ENCODE measurements at places on chromosomes 13 and 19.

DNA sequence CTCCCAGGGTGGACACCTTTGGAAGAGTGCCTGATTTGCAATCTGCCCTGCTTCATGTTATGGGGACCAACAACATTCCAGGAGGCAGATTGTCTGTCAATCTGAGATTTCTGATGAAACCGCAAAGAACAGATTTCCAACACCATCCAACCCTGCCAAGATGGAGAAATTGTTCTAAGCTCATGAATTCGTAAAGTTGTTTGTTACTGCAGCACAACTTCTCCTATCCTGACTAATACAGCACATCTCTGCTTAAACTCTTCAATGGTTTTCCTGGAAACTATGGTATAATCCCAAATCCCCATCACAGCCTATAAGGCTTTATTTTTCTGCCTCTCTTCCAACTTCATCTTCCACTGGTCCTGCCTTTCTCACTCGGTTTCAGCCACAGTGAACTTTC, 210.3 kb upstream of the TSHZ3 start:
- no peak for DNase-seq

DNA sequence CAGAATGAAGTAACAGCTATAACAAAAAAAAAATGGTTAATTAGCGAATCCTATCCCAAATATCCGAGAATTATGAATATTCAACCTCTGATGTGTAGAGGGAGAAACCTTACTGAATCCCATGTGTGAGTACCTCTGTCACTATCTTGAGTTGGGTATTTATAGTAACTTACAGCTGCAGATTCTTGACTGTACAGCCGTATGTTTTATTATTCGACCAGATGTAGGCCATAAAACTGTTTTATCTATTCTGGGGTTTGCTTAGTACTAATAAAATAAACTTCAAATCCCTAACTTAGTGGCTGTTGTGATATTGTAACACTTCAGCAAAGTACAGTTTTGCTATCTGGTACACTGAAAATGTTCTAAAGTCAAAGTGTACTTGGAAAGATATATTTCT, 120.0 kb downstream of the EFNB2 start:
- DNase-seq, result no peak

DNA sequence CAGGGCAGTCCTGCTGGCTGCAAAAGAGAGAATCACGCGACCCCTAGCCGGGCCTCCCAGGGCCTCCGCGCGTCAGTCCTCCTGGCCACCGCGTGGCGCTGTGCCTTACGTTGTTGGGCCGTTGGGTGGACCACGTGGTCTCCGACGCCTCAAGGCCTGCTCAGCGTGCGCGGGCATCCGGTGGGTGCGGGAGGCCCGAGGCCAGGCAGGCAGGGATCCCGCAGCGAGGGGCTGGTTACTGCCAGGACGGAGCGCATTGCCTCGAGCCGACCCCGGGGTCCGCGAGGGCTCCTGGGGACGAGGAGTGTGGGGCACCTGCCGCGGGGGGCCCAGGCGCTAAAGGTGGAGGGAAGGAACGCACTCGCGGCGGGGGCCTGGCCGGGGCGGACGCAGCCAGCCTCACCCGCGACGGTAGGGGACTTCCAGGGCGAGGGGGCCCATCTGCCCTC, at the start of gene TDRD12:
TSS of gene TDRD12 (plus strand) at position 157 of the 449 bp plus-strand sequence. CDS start 306 bp downstream, outside the sequence.
- no peak for DNase-seq

DNA sequence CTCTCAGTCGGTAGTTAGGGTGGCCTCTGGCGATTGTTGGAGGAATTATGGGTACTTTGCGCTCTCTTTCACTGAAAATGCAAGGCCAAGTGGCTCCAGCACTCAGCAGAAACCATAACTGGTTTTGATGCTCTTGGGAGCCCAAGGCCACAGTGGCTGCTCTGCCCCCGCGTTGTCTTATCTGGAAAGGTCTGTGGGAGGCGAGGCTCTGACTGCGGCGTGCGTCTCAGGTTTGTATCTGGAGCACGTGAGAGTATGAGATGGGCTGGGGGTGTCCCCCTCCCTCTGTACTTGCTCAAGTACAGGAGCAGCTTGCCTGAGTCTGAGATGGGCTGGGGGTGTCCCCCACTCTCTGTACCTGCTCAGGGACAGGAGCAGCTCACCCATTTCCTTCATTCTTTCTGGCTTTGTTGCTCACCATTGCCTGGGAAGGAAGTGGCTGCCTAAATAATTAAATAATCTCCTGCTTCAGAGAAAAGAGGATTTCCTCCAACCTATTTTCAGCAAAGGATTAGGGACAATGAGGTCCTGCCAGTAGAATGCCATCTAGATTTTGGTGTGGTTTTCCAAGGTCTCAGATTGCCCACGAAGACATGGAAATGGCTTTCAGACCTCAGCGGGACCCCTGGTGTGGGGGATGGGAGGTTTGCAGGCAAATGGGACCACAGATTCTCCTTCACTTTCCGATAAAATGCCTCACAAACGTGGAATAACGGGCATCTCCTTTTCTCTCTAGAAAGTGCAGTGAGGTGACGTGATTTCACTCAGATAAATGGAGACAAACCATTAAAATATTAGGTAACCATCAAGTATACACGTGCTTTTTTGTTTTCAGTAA, 14.7 kb downstream of the ATP11A start:
- no peak for DNase-seq

DNA sequence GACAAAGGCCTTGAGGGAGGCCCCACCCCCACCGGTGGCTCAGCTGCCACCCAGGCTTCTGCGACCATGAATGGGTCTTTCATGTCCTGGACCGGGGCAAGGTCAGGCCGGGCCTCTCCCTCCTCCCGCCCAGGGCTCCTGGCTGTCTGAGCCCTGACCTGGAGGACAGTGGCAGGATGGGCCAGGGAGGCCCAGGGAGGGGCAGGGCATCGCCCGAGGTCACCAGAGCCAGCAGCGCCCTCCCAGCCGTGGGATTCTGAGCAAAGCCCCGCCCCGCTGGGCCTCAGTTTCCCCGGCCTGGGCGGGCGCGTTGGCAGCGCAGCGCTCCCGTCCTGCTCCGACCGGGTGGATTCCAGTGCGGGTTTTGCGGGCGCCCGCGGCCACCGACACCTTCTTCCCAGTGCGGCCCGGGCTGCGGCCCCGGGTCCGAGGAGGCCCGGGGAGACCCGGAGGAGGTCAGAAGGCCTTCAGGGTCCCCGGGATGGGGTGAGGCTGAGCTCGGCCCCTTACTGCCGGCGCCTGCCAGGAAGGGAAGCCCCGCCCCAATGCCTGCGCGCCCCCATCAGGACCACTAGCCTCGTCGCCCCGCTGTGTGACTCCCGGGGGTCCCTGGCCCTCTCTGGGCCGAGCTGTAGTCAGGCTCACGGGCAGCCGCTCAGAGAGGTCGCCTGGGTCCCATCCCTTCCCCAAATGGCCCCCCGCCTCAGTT, 24.6 kb upstream of the SEMA6B start:
- no peak for DNase-seq

GRCh38 chr19:681029-682019, 5.1 kb downstream of the FSTL3 start:
- peak; percentile 82 for DNase-seq

DNA sequence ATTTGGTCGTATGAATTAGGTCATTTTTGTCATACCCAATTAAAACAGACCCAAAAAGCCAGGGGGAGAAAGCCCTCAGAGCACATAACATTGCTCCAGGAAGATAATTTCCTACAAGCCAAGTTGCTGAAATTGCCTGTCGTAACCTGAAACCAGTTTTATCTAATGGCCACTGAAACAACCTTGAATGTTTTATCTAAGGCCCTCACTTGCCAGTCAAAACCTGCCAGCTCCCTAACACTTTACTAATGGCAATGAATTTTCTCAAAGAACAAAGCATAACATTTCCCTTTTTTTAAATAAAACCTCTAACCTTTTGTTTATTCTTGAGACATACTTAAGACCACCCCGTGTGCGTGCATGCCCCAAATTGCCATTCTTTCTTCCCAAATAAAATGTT, 496.2 kb upstream of the KLHL1 start:
- DNase-seq, result no peak

DNA sequence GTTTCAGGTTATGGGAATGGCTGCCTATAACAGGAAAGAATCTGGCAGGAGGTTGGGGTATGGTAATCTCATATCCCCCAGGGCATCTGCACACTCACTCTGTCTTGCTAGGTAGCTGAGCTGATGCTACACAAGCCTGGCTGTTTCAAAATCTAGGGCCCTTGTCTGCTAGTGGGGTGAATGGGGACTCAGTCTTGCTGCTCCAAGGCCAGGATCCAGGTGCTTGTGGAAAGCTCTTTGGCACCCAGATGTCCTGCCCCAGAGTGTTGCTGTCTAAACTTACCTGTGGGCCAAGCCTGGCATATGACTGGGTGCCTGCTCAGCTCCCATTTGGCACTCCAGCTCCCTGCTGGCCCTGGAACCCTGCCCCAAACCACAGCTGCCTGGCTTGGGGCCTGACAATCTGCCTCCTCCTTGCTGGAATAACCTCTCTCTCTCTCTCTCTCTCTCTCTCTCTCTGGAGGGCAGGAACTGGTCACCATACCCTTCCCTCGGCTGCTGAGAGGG, 158.1 kb upstream of the TSC22D1 start:
- DNase-seq, result no peak

DNA sequence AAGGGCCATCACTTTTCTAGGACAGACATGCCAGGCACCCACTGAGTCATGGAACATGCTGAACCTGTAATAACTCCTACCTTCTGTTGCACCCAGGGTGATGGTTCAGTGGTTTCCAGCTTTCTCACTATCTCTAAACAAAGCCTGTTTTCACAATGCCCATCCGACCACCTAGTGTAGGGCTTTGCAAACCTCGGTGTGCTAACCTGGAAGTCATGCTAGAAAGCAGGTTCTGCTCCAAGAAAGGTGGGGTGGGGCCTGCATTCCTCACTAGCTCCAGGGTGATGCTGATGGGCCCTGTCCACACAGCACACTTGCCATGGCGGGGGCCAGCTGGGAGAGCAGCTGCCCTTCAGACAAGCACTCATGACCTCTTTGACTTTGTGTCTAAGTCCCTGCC, 43.4 kb downstream of the COL4A2 start:
- no peak for DNase-seq

- DNase-seq, result no peak
Observed at GRCh38 chr13:37395544-37395943, 203.0 kb downstream of the POSTN start.

- no peak for DNase-seq
Observed at GRCh38 chr13:58985845-58986244, 1177.9 kb downstream of the DIAPH3 start.

GRCh38 chr13:42707586-42707985, 73.8 kb upstream of the FAM216B start:
- DNase-seq, result no peak

- no peak for DNase-seq
Observed at GRCh38 chr13:59997976-59998375, 165.8 kb downstream of the DIAPH3 start.

DNA sequence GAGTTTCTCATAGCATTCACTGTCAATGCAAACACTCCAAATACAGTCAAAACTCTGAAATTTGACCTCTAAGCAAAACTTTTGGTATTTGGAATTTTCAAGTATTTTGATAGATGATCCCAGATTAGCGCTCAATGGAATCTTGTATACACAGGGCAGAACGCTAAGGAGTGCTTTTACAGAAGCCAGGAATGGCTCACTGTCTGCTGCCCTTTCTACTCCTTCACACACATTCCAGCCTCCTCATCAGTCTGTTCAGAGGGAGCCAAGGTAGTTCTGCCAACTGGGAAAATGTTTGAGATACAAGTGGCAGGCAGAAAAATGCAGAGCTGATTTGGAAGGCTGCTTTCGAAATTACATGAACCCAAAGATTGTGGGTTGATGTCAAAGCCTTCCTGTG, 4.4 kb upstream of the STARD13 start:
- no peak for DNase-seq

GRCh38 chr13:96025283-96025682, 27.9 kb downstream of the UGGT2 start:
- no peak for DNase-seq

GRCh38 chr19:18279516-18280246, 1.7 kb downstream of the JUND start:
- peak; percentile 85 for DNase-seq

DNA sequence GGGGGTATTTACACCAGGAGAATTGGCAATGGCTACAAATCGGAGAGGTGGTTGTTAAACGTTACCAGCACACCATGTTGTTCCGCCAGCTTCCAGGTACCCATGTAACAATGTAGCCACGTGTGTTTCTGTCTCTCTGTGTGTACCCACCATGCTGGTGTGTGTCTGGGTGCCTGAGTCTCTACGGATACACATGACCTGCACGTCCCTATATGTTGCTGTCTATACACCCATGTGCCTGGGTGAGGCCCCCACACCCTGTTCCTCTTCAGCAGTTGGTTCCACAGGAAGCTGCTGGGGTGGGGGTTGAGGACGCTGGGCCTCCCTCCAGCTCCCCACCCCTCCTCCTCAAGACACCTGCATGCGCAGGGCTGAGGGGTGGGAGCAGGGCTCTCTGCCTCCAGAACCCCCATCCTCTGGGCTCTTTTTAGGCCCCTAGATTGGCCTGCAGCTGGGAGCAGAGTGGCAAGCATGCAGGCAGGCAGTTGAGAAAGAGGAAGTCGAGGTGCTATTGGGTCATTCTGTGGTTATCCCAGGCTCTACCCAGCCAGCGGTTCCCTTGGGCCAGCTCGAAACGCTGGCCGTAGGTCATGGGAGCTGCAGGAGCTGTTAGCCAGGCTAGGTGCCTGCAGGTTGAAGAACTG, at the start of gene ARHGEF18:
TSS of gene ARHGEF18 (plus strand) at position 351 of the 644 bp plus-strand sequence. CDS start 13,954 bp downstream, outside the sequence.
- no peak for DNase-seq

DNA sequence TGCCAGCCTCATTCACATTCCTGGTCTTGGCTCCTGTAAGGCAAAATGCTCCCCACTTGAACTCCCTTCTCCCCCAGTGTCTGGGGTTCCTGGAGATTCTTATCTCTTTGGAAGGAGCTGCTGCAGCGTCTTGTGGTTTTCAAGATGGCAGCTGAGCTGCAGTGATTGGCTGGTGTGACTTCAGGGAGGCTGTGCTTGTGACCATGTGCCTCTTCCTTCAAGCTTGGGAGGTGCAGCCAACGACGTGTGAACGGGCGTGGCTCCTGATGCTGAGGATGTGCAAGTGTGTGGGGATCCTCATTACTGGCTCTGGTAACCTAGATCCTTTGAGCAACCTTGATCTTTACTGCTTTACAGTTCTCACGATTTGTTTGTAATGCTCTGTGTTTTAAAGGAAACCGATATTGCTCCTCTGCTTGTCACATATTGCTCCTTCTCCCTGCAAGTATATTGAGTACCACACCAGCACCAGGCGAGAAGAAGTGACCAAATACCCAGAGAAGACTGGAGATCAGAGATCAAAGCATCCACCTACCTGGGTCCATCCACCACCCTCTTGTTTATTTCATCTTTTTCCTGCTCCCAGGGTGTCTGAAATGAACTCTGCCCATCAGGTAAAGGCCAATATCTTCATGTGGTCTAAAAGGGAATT, 208.5 kb downstream of the FGF9 start:
- DNase-seq, result no peak

Measured in stimulated activated CD4-positive, alpha-beta T cell treated with anti-CD3 and anti-CD28 coated beads, Interleukin-1b, Interleukin-23, amount 100 ng/mL, for 1 hour (primary cell).